CD4-positive, alpha-beta T cell treated with Interleukin-17A for 1 hour (primary cell): ENCODE measurements at places on chromosomes 4 and X.

DNA sequence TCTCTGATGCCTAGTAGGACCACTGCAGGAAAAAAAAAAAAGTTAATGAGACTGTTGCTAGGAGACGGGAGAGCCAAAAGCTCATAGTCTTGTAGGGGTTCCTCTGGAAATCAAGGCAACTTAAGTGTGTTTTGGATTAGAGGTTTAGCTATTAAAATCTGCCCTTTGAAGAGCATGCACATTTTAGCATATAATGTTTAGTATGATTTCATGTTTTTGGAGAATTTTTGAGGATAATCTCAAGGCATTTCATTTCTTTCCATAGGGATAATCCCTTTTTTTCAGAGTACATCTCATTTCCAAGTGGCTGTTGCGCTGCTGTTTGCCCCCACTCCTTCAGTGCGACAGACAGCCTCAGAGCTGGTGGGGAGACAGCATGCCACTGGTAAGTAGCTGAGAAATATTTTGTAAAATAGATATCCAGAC, at the start of gene LINC00632:
LINC00632 (plus strand) TSS at position 339 of the 426 bp plus-strand sequence.
- DNase-seq: no peak

- no peak for DNase-seq
These were observed 58.1 kb downstream of the ZFYVE28 start for GRCh38 chr4:2360396-2360730.

DNA sequence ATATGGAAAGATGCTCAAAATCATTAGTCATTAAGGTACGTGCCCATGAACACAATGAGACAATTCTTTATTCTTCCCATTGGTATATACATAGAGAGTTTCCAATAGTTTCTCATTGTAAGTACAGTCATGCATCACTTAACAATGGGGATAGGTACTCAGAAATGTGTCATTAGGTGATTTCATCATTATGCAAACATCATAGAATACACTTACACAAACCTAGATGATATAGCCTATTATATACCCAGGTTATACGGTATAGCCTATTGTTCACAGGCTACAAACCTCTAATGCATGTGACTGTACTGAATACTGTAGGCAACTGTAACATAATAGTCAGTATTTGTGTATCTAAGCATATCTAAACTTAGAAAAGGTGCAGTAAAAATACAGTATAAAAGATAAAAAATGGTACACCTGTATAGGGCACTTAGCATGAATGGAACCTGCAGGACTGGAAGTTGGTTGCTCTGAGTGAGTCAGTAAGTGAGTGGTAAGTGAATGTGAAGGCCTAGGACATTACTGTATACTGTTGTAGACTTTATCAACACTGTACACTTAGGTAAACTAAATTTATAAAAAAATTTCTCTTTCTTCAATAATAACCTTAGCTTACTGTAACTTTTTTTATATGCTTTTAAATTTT, 49.6 kb downstream of the KLHL13 start:
- no peak for DNase-seq

GRCh38 chr4:112316360-112316759, 19.2 kb downstream of the ALPK1 start:
- no peak for DNase-seq

- DNase-seq: no peak
These were observed 104.5 kb upstream of the LNX1 start for GRCh38 chr4:53695540-53696463.
